Pulmonary artery endothelial cell (primary cell): ENCODE measurements at places on chromosomes 2 and 18.

- no peak for DNase-seq
These were observed 97.4 kb upstream of the CYRIA start for GRCh38 chr2:16763056-16763455.

DNA sequence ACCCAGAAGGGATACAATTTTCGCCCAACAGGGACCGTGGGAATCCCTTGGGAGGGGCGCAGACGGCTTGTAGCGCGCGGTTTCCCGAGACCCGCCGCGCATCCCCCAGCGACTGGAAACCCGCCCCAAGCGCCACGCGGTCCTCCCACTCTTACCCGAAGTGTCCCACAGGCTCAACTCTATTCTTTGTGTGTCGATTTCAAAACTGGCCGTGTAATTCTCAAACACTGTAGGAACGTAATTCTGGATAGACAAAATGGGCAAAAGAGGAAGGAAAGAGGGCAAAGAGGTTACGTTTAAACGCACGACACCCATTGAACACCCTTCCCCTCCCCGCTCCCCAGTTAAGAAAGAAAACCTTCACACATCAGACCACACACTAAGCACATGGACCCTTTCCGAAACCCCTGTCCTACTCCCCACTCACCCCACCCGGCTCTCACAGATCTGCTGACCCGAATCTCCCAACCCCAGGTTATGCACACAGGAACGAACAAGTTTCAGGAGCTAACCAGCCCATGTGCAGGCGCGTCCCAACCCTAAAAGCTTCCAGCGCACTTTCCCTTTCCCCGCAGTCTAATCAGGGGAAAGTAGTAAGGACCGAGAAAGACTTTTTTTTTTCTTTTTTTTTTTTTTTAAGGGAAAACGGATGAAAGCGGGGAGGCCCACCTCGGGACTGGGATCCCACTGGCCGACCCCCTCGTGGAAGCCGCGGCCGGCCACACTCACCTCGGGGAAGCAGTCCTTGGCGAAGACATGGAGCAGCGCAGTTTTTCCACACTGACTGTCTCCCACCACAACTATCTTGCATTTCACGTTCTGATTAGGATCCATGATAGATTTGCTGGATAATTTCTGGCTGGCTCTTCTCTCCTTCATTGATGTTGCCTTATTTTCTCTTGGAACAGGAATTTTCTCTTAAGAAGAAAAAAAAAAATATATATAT lies 655 bp downstream of the RND3 start:
- no peak for DNase-seq

DNA sequence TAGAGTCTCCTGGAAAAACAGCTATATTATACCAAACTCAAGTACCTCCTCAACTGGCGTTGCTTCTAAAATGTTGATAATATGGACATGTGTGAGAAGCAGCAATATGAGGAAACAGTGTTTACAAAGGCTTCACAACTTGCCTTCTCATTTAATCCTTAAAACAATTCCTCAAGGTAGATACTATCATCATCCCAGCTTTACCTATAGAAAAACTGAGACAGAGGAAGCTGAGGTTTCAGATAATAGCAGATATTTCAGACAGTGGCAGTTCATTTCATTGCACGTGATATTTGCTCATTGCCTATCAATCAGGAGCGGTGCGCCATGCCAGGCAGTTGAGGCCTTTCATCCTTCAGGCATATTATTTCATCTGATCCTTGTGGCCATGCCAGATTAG lies 8.3 kb downstream of the GALNT5 start:
- DNase-seq = no peak

DNA sequence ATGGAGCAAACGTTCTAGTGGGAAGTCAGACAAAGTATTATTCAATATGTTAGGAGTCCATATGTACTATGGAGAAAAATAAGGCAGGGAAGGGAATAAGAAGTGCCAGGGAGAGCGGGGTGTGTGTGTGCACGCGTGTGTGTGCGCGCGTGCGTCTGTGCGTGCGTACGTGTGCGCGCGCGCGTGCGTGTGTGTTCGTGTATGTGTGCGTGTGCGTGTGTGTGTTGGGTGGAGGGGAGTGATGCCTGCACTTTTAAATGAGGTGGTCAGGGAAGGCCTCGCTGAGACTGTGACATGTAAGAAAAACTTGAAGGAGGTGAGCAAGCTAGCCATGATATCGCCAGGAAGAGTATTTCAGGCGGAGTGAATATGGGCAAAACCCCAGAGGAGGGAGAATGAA lies 1.6 kb upstream of the MREG start:
- no peak for DNase-seq

- no peak for DNase-seq
These were observed 51.6 kb downstream of the RNU4ATAC start for GRCh38 chr2:121582272-121582671.

GRCh38 chr2:130834091-130834930 lies 2.4 kb upstream of the ARHGEF4 start:
- DNase-seq = no peak

DNA sequence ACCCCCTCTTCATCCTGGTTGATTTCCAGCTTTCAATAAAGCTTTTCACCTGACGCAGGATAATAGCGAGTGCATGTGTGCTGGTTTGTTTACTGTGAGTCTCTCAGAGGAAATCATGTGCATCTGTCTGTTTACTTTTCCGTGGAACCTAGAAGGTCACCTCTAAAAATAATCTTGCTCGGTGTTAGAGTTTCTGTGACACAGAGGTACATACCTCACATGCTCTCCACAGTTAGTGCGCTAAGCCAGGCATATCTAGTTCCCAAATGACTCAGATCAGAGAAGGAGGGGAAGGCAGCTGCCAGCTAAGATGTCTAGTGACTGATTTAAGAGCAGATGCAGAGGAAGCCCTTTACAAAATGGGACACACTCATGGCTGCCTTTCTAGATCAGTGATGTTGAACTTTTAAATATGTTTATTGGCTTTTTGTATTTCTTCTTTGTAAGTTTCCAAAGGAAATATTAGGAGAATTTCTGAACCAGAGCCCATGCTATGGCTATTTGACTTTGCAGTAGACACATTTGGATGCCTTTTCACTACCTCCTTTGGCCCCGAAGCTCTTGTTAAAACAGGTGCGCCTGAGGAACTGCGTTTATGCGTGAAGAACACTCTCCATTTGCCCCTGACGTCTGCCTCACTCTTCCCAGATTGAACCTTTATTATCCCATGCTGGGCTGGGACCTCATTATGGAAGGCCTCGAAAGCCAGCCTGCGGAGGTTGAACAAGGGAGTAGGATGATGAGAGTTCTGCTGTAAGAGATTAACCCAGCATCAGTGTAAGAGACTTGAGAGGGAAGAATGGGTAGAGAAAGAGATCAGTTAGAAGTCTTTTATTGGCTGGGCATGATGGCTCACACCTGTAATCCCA lies 145.6 kb downstream of the FAM161A start:
- DNase-seq = no peak

DNA sequence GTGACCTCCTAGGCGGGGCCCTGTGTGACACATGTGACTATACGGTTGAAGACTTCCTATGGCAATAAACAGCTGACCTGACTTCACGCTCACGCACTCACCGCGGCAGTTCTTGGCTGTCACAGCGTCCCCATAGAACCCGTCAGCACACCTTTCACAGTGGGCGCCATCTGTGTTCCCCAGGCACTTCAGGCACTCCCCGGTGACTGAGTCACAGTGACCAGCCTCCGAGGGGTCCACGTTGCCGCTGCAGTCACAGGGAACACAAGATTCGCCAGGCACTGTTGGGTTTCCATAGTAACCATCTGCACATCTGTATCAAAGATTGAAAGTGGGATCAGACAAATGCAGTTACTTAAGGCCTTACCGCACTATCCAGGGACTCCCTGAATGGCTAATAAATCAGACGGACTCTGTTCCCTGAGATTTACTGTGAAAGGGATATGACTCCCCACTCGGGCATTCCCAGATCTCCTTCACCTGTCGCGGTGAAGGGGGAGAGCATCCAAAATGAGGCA lies 94.5 kb downstream of the LAMA1 start:
- no peak for DNase-seq

GRCh38 chr2:74457129-74457548 lies 1.1 kb upstream of the WBP1 start:
- DNase-seq = no peak

DNA sequence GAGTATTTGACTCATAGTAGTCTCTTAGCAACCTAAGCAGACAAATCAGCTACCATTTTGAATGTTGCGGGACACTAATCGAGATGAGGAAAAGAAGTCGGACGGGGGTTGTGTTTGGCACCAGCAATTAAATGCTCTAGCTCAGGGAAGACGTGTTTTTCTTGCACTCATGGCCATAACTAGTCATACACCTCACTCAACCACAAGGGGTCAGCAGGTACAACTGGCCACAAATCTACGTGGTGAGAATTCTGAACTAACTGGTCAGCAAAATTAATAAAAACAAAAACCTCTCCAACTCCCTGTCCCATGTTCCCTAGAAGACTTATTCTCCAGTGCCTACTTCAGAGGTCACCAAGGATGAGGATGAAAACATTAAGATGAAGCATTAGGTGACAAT lies 1467.8 kb downstream of the DPP10 start:
- DNase-seq = no peak

DNA sequence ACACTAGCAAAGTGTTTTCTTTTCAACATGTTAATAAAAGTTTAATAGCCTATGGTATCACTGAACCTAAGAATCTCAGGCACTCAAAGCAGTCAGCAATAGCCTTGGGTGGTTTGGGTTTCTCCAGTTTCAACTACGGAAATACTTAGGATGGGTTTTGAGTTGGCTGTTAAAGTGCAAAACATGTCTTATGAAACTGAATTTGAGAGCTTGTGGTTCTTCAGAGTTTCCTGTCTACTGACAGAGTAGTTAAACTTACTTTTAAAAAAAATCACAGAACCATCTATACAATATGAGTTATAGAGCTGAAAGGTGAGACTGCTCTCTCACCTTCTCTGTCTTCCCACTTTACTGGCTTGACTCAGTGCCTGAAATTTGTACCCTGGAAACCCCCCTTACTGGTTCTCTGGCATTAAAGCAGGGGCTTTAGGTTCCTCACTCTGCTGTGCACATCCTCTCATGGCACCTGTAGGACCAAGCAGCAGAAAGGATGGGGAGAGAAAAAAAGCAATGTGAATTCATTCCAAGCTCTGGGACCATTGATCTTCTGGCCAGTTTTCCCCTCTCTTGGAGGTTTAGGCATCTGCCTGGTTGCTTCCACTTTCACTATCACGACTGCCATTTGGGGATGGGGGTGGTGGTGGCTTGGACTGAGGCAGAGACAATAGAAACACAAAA lies 18.1 kb downstream of the CCDC141 start:
- no peak for DNase-seq

DNA sequence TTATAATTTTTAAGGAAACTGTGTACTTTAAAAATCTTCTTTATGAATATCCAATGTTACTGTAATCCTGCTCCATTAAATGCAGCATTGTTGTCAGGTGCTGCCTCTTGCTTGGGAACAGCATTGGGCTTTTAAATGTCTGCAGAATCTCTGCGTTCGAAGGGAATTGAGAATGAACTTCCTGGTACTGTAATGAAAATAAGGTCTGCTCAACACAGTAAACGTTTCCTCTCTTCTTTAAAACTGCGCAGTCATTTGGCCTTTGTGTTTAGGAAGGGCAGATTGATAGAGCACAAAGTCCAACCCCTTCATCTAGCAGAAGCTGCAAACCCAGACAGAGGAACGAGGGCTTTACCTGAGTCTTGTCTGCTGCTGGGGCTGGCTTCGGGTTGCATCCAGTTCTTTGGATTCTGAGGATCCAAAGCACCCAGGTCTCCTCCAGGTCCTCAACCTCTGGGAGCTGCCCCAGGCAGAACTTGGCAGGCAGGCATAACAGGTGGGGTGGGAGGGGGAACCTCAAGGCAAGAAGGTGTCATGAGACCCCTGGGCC lies 104.5 kb downstream of the UGGT1 start:
- DNase-seq = no peak

DNA sequence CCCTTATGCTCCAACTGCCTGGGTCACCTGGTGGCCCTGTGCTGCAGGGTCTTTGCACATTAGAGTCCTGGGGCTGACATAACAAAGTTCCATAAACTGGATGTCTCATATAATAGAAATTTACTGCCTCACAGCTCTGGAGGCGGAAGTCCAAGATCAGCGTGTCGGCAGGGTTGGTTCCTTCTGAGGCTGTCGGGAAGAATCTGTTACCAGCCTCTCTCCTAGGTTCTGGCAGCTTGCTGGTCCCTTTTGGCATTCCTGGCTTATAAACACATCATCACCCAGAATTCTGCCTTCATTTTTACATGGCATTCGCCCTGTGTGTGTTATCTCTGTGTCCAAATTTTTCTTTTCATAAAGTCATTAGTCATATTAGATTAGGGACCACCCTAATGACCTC lies 170.5 kb downstream of the NDUFA10 start:
- no peak for DNase-seq

GRCh38 chr18:79049506-79049905 lies 19.7 kb upstream of the ATP9B start:
- no peak for DNase-seq

DNA sequence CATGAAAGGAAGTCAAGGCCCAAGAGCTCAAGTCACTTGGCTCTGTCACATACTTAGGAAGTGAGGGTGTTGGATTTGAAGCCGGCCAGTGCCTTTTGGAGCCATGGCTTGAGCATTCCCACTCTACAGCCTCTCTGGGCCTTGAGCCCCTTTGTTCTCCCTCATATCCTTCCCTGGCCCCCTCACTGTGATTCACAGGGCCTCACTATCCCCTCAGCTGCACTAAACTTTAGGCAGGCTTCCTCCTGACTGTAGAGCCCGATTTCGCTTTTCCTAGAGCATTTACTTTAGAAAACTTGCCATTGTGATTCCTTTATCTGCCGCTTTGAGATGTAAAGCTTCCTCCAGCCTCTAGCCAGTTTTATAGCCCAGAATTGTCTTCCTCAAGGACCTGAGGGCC lies 107.6 kb downstream of the FBXO15 start:
- DNase-seq = no peak

GRCh38 chr2:177467646-177468045 lies 75.1 kb downstream of the AGPS start:
- peak; percentile 10 for DNase-seq

DNA sequence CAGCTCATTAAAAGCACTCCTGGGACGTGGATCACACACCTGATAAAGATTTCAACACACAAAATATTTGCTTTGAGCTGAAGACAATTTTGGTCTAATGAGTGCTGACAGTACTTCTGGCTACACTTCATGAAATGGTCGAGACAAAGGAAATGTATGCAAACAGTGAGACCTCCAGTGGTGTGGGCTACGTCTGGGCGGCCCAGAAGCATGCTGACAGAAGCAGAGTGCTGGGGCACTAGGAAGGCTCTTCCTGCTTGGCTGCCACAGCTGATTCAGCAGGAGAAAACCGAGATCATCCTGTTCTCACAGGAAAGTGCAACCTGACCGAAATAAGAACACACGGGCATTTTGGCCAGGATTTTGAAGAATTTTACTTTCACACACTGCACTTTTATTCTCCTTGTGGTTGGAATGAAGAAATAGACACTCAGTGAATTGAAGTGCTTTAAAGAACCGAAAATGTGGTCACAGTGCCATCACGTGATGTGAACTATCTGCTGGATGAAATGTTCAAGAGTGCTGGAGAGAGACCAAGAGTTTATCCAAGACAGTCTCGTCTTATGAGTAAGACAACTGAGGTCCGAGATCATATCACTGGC lies 149.5 kb downstream of the CCBE1 start:
- DNase-seq = no peak

- no peak for DNase-seq
These were observed 20.8 kb downstream of the CRIM1 start for GRCh38 chr2:36376319-36376765.
